ENCODE measurements at places on chromosomes 3 and 15.

DNA sequence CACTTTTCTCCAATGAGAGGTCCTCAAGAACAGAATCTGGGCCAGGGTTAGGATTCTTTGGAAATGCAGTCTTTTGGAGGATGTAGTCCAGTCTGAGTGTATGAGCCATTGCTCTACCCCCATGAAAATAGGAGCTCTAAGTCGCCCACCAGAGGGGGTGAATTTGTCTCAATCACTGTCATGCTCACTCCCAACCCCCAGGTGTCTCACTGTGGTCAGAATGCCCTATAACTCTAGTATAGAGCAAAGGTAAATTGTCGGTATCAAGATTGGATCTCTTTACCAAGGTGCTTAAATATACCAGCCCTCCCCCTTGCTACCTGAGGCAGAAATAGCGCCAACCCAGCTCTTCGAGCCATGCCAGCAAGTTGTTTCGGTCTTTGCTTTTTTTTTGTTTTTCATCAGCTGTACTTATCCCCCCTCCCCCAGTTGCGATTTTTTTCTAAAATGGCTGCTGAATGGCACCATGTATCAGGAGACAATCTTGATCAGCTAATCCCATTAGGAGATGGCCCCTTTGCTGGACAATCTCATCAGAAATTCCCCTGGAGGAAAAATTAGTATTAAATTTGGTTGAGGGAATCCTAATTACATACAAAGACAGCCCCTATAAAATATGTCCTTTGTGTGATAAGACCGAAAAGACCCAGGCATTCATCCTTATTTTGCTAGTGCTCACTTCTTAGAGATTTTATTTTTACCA is 130.7 kb downstream of the EBLN2 start:
- DNase-seq, result no peak

GRCh38 chr3:117628823-117629291 is 919.3 kb downstream of the TUSC7 start:
- peak; percentile 92 for DNase-seq

GRCh38 chr3:111812701-111813100 is 46.4 kb upstream of the PHLDB2 start:
- no peak for DNase-seq

DNA sequence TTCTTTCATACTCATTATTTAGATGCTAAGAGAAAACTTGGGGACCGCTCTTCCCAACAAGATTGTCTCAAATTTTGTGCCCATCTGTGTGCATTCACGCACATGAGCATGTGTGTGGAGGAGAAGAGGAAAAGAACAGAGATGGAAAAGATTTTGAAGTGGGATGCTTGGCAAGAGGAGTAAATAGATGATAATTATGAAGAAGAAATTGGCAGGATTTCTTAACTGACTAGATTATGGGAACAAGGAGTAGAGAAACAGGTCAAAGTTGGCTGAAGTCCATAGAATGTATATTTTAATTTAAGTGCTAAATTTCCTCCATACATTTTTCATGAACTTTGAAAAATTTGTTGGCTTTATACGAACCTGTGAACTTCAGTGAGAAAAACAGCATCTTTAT is 100.1 kb downstream of the ZNF609 start:
- DNase-seq, result no peak

DNA sequence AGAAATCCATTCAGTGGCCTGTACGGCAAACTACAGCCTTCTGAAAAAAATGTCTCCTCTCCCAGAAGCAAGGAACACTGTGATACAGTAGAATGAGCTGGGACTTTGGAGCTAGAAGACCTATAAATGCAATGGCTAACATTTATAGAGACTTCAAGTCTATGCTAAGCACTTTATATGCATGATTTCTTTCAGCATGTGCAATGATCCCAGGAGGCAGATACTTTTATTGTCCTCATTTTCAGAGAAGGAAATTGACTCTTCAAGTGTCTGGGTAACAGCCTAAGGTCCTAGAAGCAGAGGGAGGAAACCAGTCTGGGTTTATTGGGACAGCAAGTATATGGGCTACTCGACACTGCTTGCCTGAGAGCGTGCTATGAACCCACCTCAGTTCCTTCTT is 140.9 kb downstream of the ALDH1A2 start:
- no peak for DNase-seq

GRCh38 chr3:30691249-30691880 is 85.0 kb downstream of the TGFBR2 start:
- DNase-seq, result no peak

GRCh38 chr3:127263586-127264231 is 24.1 kb downstream of the PRR20G start:
- no peak for DNase-seq

DNA sequence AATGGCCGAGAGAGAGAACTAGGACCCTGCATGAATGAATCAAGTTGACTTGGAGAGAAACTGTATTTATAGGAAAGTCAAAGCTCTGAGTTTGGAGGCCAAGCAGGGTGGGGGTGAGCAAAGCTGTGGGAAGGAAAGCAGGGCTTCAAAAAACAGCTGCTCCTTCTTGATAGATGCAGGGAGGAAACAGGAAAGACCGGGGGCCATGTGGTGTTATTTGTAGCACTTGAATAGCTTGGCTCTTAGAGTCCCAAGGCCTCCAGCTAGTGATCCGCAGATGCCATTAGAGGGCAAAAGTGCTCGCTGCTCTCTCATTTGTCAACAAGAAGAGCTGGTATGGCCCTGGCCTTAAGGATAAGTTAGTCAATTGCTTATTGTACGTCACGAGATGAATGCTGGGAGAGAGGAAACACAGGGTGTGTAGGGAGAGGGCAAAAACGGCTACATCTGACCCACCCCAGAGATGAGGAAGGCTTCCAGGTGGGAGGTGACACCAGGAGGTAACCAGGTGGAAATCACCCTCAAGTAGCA is at the start of gene ALG1L2:
Gene ALG1L2 (plus strand): TSS at position 481 of the 531 bp plus-strand sequence. CDS start 186 bp downstream, outside the sequence.
- DNase-seq, result no peak

DNA sequence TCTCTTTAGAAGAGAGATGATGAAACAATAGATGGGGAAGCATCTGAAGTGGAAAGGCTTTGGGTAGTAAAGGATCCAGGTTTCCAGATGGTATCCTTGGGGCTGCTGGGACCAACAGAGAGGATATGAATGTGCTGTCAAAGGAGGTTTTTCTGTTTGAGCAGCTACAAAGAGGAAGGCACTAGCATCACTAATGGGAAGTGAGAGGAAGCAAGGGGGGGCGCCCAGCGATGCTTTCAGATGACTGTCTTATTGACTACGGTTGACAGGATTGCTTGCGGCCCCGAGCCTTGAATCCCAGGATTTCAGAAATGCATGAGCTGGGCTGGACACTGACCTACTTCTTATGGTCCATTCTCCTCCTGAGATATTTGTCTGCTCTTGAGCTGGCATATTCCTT is 103.8 kb upstream of the GALNT15 start:
- no peak for DNase-seq

DNA sequence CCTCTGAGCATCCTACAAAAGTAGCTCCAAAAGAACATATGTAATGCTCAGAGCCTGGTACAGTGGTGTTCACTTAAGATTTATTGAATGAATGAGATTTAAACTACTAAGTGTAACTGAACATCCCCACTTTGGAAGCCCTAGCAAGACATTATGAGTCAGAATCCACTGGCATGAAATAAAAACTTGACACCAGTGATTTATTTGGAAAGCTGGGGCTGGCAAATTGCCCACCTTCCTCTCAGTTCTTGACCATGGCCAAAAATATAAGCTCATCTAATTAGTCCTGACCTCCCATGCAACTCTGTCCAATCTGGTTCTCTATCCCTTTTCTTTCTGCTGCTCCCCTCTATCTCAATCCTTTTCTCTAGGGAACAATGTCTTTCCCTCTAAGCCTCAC is 418.0 kb downstream of the PLCL2 start:
- no peak for DNase-seq

DNA sequence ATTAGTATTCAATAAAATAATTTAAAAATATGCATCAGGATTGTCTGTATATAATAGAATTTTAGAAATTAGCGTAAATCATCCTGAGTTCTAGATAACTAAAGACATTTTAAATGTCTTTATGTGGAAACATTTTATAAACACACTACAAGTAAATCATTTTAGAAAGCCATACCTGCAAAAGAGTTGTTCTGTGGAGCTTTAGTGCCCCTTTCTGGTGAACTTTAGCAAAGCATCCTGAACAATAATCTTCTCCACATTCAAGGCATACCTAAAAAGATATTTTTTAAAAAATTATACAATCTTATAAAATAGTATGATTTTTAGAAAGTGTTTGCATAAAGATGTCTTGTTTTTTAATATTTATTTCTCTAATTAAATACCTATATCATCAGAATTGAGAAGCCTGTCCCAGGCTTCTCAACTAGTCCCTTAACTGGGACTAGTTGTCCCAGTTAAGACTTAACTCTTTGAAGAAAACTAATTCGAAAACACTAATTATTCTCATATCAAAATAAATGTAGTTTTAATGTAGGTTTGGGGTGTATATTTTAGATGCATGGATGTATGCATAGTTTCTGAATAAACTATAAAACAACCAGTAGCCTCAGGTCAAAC is 29.7 kb downstream of the ZBBX start:
- DNase-seq, result peak; percentile 4

DNA sequence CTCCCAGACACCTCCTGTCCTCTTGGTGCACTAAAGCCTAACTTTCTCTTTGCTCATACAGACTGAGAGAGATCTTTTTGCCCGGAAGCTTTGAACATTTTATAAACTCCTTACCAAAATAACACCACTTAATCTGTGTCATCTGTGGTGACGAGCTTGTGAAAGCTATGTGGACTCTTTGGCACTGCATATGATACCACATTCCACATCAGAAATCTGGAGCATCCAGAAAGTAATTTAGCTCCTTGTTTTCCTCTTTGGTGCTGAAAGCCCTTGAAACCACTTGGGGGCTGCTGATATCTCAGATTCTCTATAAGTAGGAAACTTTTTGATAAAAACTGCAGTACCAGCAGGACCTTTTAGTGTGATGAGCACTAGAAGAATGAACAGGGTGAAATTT is 128.3 kb downstream of the ALCAM start:
- DNase-seq, result no peak

DNA sequence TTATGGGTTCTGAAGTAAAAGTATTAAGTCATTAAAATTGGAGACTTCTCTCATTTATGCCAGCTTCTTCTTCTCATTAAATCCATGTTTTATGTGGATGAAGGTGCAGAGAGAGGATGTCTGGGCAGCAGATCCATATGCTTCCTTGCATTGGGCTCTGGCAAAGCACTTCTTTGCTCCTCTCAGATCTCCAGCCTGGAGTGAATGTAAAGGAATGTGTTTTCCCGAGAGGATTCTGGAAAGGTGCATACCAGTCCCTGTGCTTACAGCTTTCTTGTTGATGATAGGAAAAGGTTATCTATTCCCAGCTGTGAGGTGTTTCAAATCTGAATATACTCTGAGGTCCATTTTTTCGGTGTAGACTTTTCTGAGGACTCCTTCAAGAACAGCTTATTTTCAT is 79.9 kb upstream of the PEX5L start:
- DNase-seq, result no peak

DNA sequence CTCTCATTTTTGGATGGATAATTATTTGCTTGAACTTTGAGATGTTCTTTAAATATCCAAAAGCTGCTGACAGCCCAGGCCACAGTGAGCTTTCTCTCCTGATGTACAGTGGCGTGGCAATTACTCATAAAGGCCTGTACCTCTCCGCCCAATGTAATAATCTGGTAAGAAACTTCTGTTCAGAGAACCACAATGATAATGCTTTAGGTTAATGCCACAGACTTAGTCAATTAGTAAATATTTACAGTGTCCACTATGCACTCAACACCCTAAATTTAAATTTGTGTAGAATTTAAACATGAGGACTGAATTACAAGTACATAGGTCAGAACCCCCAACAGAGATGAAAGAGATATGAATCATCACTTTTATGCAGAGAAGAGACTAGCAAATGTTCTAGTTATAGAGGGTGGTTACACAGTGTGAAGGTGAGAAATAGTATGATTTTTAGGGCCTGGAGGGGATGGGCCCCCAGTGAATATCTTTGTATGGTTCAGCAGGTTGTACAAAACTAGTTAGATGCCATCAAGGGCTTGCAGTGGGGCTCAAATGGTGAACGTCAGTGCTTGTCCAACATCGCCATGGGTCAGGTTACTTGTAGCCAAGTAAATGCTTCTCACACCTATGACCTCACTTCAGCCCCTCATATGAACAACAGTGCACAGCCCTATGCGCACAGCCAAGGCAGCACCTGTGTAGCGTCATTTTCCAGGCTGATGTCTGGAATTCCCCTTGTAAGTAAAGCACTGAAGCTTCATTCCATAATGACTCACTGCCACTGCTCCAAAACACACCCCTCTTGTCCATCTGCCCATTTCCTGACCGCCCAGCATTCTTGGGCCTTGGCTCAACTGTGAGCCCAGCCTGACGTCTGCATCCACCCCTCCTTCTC is 13.3 kb downstream of the ABHD2 start:
- DNase-seq, result no peak

- no peak for DNase-seq
Observed at GRCh38 chr3:12966847-12967605, 106.2 kb downstream of the IQSEC1 start.

- DNase-seq, result no peak
Observed at GRCh38 chr3:94734206-94734605, 671.3 kb downstream of the NSUN3 start.

GRCh38 chr15:44788748-44789147 is 52.4 kb downstream of the TRIM69 start:
- no peak for DNase-seq

- no peak for DNase-seq
Observed at GRCh38 chr15:90421527-90421926, 33.5 kb downstream of the IQGAP1 start.

DNA sequence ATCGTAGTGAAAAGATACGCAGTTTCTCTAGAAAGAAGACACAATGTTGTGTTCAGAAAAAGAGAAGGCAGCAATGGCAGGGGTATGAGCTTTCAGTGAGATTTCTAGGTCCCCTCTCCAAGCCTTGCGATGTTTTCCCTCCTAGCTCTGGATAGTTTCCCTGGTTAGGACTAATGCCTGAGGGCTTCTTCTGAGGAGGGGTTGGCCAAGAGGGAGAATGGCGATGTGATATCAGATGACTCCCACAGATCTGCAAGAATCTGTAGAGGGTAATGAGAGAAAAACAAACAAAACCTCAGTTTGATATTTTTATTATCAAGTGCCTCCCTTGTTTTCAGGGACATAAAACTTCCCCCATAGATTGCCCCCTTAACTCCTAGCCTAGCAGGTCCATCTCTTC is 4.1 kb upstream of the CLDN1 start:
- peak; percentile 46 for DNase-seq
